Gastroesophageal sphincter (tissue), 4 donors: ENCODE measurements at places on chromosomes 12 and 14.
A peak's percentile ranks its signal among the peaks of the same experiment; 100 is the strongest.

GRCh38 chr14:72311516-72311915, 379.3 kb downstream of the RGS6 start:
- no peak overlapping the region for H3K27ac ChIP-seq
- no peak overlapping the region for H3K4me3 ChIP-seq
- ATAC-seq: no peak

DNA sequence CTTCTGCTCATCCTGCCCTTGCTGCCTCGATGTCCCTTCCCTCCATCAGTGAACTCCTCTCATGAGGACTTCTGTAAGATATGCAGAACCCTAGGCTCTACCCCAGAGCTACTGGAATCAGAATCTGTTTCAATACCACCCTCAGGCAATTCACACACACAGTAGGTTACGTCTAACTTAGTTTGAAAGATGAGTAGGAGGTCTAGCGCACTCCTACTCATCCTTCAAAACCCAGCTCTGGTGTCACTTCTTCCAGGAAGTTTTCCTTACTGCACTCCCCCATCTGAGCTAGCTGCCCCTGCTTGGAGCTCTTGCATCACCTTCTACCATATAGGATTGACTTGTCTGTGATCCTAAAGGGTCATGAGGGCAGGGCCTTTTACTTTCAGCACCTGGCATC, 56.4 kb upstream of the DICER1 start:
- H3K27me3 ChIP-seq: no peaks in the 10 kb centered on the region
- ATAC-seq: no peak
- no peaks in the 10 kb centered on the region for H3K36me3 ChIP-seq
- H3K4me3 ChIP-seq: no peak overlapping the region
- H3K27ac ChIP-seq: no peak overlapping the region

GRCh38 chr12:129911428-129912049, 7.7 kb upstream of the TMEM132D start:
- peaks cover 66% of the 10 kb centered on the region for H3K27me3 ChIP-seq
- H3K27ac ChIP-seq: no peak overlapping the region

DNA sequence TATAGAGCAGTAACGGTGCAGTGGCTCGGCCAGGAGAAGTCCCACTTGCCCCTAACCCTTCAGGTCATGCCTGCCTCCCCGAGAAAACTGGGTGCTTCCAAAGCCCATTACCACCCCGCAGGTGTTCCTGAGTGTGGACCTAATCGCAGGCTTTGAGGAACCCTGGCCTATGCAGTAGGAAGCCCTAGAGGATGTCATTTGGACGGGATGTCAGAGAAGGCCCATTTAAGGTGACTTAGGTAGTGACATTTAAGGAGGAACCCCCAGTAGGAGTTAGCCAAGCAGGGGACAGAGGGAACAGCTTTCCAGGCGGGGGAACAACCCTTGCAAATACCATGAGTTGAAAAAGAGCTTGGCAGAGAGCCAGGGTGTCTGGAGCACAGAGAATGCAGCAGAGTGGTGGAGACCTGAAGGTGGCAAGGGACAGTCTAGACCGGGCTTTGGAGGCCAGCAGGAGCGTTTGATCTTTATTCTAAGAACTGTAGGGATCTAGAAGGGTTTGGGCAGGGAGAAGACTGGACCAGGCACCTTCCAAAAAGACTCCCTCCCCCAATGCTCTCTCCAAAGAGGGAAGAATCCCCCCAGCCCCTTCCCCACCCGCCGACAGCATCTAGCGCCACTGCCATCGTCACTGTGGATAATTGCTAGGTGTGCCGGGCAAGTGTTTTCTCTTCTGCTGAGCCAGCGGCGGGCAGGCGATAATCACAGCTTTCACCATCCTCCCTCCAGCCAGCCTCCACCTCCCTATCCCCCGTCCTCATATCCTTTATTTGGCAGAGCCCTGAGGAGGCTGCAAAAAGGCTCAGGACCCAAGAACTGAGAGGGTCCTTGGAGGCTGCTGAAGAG, 33.3 kb upstream of the BEGAIN start:
- ATAC-seq: no peak
- peaks cover 48% of the 10 kb centered on the region for H3K27me3 ChIP-seq
- H3K4me1 ChIP-seq: peaks cover 29% of the 10 kb centered on the region
- H3K36me3 ChIP-seq: no peaks in the 10 kb centered on the region
- no peak overlapping the region for H3K4me3 ChIP-seq

GRCh38 chr12:121701667-121702277, 10.8 kb upstream of the TMEM120B start:
- H3K27me3 ChIP-seq: no peaks in the 10 kb centered on the region
- peak; percentile 79 for ATAC-seq
- peaks cover 31% of the 10 kb centered on the region for H3K4me1 ChIP-seq
- no peak overlapping the region for H3K4me3 ChIP-seq
- no peaks in the 10 kb centered on the region for H3K36me3 ChIP-seq

- no peaks in the 10 kb centered on the region for H3K36me3 ChIP-seq
- H3K27me3 ChIP-seq: peaks cover 19% of the 10 kb centered on the region
- no peak for ATAC-seq
- no peak overlapping the region for H3K4me3 ChIP-seq
- H3K27ac ChIP-seq: no peak overlapping the region
- no peaks in the 10 kb centered on the region for H3K4me1 ChIP-seq
These were observed 52.3 kb upstream of the RFLNA start for GRCh38 chr12:124242529-124243065.

DNA sequence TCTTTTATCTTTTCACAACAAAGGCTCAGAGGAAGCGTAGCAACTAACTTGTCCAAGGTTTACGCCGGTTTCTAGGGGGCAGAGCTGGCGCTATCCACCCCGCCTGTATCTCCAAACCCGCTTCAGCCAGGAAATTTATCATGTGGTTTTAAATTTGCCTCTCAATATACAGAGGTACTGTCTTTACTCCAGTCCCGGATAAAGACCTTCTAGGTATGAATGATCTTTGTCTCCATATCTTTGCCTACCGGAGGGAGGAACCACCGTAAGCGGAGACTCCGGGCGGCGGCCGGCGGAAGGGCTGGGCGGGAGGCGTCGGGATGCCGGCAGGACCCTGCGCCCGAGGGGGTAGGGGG, 693 bp upstream of the RIMKLB start:
- peak overlapping the region; percentile 61 for H3K4me3 ChIP-seq
- H3K4me1 ChIP-seq: peaks cover 56% of the 10 kb centered on the region
- H3K27ac ChIP-seq: peak overlapping the region; percentile 98
- ATAC-seq: peak; percentile 8

GRCh38 chr12:88339966-88340365, 197.9 kb downstream of the TMTC3 start:
- no peak overlapping the region for H3K4me3 ChIP-seq
- no peaks in the 10 kb centered on the region for H3K36me3 ChIP-seq
- no peak for ATAC-seq
- no peaks in the 10 kb centered on the region for H3K4me1 ChIP-seq
- H3K27ac ChIP-seq: no peak overlapping the region

GRCh38 chr12:113347-113746, 46.8 kb downstream of the IQSEC3 start:
- H3K27me3 ChIP-seq: peaks cover 73% of the 10 kb centered on the region
- ATAC-seq: no peak
- H3K4me1 ChIP-seq: no peaks in the 10 kb centered on the region
- H3K27ac ChIP-seq: no peak overlapping the region
- H3K4me3 ChIP-seq: no peak overlapping the region

DNA sequence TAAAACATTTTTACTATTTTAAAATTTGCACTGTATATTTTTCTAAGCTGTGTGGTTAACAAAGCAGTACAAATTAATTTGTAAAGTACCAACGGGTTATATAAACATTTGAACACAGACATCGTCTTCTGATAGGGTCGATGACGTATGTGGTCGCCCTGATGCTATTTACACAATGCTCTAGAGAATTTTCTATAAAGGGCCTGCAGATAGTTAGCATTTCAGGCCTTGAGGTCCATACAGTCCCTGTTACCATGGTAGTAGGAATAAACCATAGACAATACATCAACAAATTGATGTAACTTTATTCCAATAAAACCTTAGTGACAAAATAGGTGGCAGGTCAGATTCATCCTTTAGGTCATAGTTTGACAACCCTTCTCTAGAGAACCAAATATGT, 25.7 kb upstream of the PDZRN4 start:
- no peaks in the 10 kb centered on the region for H3K27me3 ChIP-seq
- H3K4me3 ChIP-seq: no peak overlapping the region
- no peaks in the 10 kb centered on the region for H3K36me3 ChIP-seq
- H3K27ac ChIP-seq: no peak overlapping the region

DNA sequence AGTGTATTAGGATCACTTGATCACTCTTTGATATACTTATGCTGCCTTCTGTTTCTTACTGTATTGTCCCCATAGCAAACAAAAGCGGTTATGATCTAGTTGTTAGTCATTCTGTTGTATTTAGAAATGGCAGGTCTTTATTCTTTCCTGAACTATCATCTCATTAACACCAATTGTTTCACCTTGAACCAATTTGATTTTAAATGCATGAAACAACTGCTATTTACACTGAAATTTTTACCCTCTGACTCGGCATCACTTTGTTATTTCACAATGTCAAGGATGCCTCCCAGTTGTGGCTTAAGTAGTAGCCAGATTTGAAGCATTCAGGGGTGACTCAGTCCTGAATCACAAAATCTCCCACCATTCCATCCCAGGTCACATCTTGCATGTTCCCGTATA, 303.5 kb downstream of the EGLN3 start:
- no peaks in the 10 kb centered on the region for H3K4me1 ChIP-seq
- no peak overlapping the region for H3K4me3 ChIP-seq
- no peaks in the 10 kb centered on the region for H3K27me3 ChIP-seq

DNA sequence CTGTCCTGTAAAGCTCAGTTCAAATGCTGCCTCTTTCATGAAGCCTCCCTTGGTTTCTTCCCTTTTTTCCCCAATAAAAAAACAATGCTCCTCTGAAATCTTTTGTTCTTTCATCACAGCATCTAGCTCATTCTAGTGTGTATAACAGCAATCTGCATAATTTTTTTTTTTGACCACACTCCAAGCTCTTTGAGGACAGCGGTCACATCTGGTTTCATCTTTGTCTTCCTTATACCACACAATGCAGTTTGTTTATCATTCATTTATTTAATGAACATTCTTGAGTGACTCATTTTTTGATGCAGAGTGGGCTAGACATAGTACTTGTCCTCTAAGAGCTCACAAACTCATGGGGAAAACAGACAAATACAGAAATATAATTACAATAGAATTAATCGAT, 7.3 kb downstream of the GNG2 start:
- H3K27ac ChIP-seq: no peak overlapping the region
- no peak for ATAC-seq
- no peaks in the 10 kb centered on the region for H3K27me3 ChIP-seq

GRCh38 chr12:15227004-15227679, 5.9 kb upstream of the RERG start:
- ATAC-seq: no peak
- no peak overlapping the region for H3K27ac ChIP-seq
- H3K36me3 ChIP-seq: no peaks in the 10 kb centered on the region
- H3K4me1 ChIP-seq: no peaks in the 10 kb centered on the region
- no peaks in the 10 kb centered on the region for H3K27me3 ChIP-seq
- no peak overlapping the region for H3K4me3 ChIP-seq

GRCh38 chr14:58744801-58745394, 107.1 kb downstream of the DACT1 start:
- H3K36me3 ChIP-seq: no peaks in the 10 kb centered on the region
- no peaks in the 10 kb centered on the region for H3K27me3 ChIP-seq
- no peak for ATAC-seq
- no peak overlapping the region for H3K27ac ChIP-seq
- peaks cover 20% of the 10 kb centered on the region for H3K4me1 ChIP-seq

- H3K4me1 ChIP-seq: peaks cover 55% of the 10 kb centered on the region
- H3K27me3 ChIP-seq: no peaks in the 10 kb centered on the region
- no peak overlapping the region for H3K4me3 ChIP-seq
- H3K36me3 ChIP-seq: no peaks in the 10 kb centered on the region
- ATAC-seq: no peak
These were observed 102.7 kb upstream of the PLEKHA5 start for GRCh38 chr12:19026614-19027488.

DNA sequence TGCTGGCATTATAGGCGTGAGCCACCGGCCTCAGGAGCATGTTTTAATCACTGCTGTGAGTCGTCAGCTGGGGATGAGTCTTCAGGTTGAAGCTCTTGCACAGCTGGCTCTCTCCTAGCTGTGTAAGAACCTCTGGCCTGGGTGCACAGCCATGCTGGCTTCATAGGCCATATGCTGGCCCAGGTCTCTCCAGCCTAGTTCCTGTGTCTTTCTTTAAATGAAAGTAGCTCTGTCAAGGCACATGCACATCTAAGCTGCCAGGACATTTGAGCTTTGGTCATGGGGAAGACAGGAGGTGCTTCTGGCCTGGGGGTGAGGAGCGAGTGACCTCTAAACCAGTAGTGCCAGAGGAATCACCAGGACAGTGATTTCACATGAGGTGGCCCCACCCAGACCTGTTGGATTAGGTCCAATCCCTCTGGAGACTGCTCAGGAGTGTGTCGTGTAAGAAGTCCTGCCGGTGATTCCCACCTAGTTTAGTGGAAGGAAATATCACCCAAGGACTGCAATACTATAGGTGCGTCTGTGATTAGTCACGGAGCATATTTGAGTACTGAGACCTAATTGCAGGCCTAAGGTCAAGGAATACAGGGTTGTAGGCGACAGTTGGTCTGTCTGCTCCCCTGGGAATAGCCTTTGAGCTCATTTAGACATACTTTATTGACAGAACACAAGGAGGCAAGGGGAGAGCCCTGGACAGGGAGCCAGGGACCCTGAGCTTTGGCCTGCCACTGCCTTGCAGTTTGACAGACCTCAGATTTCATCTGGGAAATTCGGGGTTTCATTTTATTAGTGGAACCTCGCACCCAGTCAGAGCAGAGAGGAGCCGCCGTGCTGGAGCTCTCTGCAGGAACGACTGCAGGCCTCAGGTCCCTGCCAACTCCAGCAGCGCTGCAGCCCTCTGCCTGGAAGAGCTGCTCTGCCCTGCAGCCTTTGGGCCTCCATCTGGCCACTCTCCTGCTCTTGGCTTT, 67.0 kb downstream of the ANKRD9 start:
- ATAC-seq: no peak
- H3K36me3 ChIP-seq: peaks cover 84% of the 10 kb centered on the region
- H3K27me3 ChIP-seq: no peaks in the 10 kb centered on the region
- H3K4me3 ChIP-seq: no peak overlapping the region

DNA sequence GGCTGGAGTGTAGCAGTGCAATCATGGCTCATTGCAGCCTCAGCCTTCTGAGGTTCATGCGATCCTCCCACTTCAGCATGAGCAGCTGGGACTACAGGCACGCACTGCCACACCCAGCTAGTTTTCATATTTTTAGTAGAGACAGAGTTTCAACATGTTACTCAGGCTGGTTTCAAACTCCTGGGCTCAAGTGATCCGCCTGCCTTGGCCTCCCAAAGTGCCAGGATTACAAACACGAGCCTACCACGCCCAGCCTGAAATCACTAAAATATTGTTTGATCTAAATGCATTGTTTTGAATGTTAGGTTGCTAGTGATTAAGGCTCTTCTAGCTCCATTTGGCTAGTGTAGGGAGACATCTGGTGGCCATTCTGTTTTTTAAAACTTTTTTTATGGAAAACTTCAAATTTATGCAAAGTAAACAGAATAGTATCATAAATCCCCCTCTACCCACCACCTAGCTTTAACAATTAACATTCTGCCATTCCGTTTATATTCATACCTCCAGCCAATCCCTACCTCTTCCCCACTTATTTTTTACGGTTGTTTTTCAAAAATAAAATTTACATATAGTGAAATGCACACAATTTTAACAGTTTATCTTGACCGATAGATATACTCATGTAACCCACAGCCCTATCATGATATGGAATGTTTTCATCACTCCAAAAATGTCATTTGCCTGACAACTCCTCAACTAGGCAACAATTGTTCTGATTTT, 37.8 kb downstream of the MYO1H start:
- H3K27ac ChIP-seq: no peak overlapping the region
- H3K36me3 ChIP-seq: no peaks in the 10 kb centered on the region
- H3K4me3 ChIP-seq: no peak overlapping the region
- peak; percentile 87 for ATAC-seq
- H3K4me1 ChIP-seq: no peaks in the 10 kb centered on the region

GRCh38 chr14:37623971-37624370, 28.5 kb downstream of the TTC6 start:
- H3K4me3 ChIP-seq: no peak overlapping the region
